ENCODE measurements at places on chromosomes 3 and 15.

DNA sequence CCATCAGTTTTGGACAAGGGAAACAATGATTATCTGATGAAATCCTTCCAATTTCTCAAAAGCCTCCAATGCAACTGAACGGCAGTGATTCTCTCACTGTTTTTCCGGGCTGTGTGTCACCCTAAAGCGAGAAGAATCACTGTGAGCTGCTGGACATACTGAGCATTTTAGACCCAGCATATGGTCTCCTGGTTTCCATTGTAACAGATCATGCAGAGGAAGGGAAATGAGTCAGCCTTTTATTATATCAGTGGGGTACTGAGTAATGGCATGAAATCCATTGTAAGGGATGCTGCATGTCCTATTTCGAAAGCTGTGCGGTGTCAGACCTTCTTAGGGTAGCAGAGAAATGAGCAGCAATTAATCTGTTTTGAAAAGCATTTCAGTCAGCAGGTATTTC is 287.1 kb downstream of the IL5RA start:
- DNase-seq, result no peak

DNA sequence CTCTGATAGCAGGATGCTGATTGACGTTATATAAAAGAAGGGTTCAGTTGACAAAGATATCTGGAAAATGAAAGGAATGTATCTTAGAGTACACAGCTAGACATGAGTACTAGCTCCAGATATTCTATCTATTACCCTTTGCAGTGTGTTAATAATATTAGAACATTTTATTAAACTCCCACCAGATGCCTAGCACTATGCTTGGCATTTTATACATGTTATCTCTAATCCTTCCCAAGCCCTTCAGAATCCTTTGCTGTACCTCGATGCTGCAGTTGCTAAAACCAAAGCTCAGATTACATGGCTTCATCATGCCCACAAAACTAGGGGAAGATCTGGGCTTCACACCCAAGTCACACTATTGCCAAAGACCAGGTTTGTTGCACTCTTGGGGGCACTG is 350.1 kb upstream of the AZI2 start:
- DNase-seq, result no peak

GRCh38 chr3:71979175-71979574 is 194.2 kb upstream of the PROK2 start:
- no peak for DNase-seq

DNA sequence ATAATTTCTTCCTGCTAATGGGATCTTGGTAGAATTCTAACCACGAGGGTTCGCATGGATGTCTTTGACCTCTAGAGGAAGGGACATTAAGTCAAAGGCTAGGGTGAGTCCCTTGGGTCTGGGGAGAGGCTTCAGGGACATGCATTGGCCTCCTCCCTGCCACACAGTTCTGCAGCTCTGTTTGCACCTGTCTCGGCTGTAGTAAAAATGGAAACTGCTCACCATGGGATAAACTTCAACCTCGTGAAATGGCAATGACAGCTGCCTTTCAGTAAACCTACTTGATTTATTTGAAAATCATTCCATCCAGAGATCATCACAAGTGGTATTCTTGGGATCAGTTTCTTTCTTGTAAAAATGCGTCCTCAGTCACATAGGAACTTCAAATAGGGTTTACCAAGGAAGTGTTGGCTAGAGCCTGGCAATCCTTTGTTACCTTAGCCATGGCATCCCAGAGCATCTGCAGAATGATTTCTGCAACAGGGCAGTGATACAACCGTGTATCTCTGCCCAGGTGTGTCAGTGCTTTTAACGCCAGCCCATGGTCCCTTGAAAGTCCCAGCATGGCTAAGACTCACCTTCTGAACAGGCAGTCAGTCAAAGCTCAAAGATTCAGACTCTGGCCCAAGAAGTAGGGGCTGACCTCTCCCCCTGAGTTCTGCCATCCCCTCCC is 14.0 kb upstream of the LRTM1 start:
- DNase-seq, result no peak

DNA sequence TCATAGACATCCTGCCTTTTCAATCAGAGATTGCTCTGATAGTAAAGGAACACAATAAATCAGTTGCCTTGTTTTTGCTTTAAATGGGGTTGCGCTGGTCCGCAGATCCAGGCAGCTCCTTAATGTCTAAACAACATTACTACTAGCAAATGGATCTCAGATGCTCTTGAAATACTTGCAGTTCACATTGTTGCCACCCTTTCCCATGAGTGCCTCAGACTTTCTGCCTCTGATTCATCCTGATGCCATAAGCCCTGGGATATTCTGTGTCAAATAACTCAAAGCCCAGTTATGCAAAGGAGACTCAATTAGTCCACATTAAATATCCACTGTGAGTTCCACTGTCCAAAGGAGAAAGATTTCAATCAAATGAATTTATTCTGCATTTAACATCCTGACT is 196.7 kb downstream of the PLCH1 start:
- no peak for DNase-seq

- DNase-seq, result no peak
These were observed 195.8 kb downstream of the RORA start for GRCh38 chr15:61033319-61033718.

DNA sequence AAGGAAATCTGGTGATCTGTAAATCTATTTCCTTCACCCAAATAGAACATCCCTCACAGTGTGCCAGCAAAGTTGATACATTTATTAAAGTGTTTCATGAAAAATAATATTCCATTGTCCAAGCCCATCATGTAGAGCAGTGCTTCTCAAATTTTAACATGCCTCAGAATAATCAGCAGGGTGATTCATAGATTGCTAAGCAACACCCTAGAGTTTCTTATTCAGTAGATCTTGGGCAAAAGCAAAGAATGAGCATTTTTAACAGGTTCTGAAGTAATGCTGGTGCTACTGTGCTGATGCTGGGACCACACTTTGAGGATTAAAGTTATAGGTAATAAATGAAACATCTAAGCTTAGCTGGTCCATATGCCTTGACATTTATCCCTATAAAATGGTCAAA is 210.5 kb downstream of the ZIC4 start:
- DNase-seq, result no peak

DNA sequence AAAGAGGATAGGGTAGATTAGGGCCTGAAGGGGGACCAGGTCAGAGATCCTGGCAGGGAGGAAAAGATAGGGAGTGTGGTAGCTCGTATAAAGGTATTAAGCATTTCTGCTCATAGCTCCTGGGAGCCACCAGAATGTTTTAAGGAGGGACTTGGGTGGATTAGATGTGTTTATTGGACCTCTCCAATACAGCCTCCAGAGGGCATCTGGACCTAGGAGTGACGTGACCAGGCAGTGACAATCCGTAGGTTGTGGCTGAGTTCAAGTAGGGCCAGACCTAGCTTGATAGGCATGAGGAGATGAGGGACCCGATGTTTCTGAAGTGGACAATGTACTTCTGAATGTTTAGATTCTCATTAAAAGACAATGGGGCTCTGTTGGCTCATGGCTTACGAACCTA is 435.2 kb downstream of the MCTP2 start:
- DNase-seq, result no peak

DNA sequence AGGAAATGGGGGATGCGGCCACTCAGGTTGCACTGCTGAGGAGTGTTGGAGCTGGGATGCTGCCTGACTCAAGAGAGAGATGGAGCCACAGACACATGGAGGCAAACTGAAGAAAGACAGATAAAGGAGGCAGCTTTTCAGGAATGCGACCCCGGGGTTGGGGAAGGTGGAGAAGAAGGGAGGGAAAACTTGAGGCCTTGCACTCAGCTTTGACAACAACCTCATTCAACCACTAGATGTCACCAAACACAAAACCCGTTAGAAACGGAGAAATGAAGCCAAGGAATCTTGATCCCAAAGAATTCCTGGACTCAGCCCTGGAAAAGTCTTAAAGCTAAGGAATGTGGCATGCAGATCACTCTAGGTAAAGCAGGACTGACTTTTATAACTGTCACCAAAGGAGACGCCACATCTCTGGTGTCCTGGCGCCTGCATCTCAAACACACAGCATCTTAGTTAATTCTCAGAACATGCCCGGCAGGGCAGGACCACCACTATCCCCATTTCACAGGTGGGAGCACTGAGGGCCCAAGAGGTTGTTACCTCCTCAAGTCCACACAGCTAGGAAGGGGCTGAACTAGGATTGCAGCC is 59.6 kb upstream of the LMCD1 start:
- DNase-seq, result no peak

DNA sequence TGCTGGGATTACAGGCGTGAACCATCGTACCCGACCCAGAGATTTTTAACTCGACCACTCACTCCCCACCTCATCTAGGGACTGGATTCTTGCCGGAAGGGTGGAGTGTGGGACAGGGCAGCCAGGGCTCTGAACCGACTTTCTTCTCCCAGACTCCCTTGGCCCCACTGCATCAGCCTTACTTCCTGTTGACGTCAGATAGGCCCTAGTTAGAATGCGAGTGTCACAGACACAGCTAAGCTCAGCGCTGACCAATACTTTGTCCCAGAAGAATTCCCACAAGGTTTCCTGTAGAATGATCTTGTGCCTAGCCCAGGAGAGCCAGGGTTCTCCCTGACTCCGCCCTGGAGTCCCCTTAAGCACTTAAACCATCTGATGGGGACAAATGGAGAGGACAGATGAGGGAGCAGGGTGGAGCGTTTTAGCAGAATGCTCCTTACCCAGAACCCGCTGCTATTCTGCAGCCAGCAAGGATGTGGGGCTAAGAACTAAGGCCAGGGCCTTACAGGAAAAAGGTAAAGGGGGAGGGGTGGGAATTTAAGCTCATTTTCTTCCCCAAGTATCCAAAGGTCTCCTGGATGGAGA is 5.8 kb upstream of the TUSC2 start:
- no peak for DNase-seq

DNA sequence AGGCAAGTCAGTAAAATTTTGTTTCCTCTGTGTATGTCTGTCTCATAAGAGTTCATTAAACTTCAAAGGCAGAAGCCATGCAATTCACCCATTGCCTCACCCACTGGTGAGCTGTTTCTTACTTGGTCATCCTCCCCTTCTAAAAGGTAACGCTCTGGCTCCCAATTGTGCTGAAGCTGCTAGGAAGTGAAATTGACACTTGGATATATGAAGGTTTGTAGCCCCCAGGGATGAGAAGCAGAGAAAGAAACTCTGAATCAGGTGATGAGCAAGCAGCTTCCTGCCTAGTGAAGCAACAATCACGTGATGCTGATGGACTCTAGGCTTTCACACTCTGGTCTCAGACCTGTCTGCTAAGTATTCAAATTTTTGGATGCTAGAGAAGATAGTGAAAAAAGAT is 70.7 kb downstream of the CD200R1L start:
- no peak for DNase-seq

- DNase-seq, result no peak
These were observed 27.6 kb upstream of the P2RY13 start for GRCh38 chr3:151356794-151357462.

GRCh38 chr3:160331127-160331937 is 67.7 kb downstream of the IFT80 start:
- no peak for DNase-seq

- no peak for DNase-seq
These were observed 189.2 kb downstream of the DTWD1 start for GRCh38 chr15:49809894-49810609.

DNA sequence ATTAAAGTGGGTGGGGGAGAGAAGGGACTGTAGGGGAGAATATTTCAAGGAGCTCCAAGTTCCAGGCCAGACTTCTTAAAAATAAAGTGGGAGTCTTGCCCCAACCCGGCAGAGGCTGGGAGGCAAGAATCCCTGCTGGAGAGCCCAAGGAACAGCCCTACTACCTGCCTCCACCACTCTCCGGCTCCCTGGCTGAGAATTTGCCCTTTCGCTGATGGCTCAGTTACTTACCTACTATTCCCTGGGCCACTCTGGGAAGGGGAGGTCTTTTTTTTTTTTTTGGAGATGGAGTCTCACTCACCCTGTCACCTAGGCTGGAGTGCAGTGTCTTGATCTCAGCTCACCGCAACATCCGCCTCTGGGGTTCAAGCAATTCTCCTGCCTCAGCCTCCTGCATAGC is 15.5 kb downstream of the MYL3 start:
- no peak for DNase-seq

- no peak for DNase-seq
These were observed 380.2 kb downstream of the DIPK2A start for GRCh38 chr3:144351773-144352365.

- DNase-seq, result no peak
These were observed 85.4 kb upstream of the LIPC start for GRCh38 chr15:58346361-58346760.

DNA sequence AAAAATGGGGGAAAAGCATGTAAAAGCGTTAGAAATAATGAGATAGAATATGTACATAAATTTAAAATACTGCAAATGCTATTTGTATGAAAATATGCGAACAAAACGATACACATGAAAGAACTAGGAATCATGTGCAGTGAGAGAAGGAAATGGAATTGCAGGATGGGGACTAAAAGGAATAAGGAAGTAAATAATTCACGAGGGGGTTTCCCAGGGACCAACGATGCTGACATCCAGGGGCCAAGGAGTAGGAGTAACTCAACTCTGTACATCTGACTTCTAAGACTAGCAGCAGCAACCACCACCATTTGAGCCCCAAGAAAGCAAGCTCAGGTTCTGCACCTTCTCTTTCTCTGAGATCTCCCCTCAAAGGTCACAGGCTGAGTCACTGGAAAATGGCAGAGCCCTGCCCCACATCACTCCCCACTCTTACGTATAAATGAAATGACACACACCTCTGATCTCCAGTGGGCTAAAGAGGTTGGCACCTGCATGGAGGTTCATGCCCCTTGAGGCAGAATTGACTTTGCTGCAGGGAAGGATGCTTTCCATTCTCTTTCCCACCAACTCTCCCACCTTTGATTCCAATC is 100.0 kb upstream of the DLG1 start:
- no peak for DNase-seq

DNA sequence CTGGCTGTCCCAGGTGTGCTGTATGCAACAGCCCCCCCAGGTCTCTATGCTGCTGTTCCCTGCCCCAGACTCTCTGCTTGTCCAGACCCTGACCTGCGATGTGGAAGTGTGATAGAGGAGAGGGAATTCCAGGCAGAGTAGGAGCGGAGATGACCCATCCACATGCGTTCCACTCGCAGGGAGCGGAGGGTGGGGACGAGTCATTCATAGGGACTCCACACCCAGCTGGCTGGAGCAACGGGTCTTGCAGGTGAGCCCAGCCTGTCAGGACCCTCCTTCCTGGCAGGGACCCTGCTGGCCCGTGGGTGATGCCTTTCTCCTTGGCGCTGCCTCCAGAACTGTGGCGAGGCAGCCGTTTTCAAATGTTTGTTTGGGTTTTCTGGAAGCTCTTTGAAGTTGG is 58.8 kb downstream of the CEMIP start:
- DNase-seq, result no peak

- no peak for DNase-seq
These were observed 27.5 kb downstream of the CCDC12 start for GRCh38 chr3:46948830-46949671.

DNA sequence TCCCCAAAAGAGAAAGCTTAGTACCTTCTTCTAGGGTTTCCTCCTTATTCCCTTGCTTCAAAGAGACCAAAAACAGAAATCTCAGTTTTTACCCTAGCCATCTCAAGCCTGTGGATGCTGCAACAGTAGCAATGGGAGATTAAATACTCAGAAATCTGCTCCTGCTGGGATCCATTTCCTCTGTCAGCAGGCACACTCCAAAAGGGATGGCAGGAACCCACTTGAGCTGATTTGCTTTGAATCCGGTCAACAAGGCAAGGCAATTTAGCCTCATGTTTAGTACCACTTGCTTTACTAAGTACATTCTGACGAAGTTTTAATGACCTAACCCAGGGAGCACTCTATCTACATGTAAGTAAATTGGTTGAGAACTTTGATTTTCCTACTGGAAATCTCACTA is 590.0 kb upstream of the ADAMTS9 start:
- DNase-seq, result no peak

- no peak for DNase-seq
These were observed 515.5 kb downstream of the CADM2 start for GRCh38 chr3:85474241-85474640.

All from stimulated activated CD4-positive, alpha-beta T cell treated with anti-CD3 and anti-CD28 coated beads, TNF-alpha, amount 100 ng/mL, for 4 hours (primary cell).